Lung (tissue), 17 donors: ENCODE measurements at places on chromosomes 7 and 10. TPM values are rescaled to one million over a fixed set of nuclear protein-coding genes. Genes with fewer than 3 reads are reported as not detected.
A peak's percentile ranks its signal among the peaks of the same experiment; 100 is the strongest.

GRCh38 chr7:33790746-33791145 lies 114.6 kb upstream of the BMPER start:
- no peak overlapping the region for H3K4me3 ChIP-seq
- no peaks in the 10 kb centered on the region for H3K4me1 ChIP-seq
- no peak overlapping the region for H3K27ac ChIP-seq
- no peaks in the 10 kb centered on the region for H3K27me3 ChIP-seq

Gene TMEM213
- 2.0 TPM for total RNA-seq

DNA sequence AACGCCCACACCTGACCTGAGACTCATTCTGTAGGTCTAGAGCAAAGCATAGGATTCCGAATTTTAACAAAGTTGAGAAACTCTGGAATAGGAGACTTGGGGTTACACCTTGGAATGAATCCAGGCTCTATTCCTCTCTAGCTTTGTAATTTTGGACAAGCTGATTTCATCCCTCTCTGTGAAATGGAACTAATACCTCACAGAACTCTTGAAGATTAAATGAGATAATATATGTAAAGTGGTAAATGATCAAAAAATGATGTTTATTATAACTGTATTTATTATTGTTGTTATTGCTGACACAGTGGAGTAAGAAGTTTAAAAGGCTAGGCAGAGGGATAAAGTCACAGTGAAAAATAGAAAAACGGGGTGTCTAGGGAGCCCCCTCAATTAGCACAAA lies 32.3 kb downstream of the CASP7 start:
- H3K4me1 ChIP-seq = peaks cover 6% of the 10 kb centered on the region
- peaks cover 8% of the 10 kb centered on the region for H3K36me3 ChIP-seq
- no peak overlapping the region for H3K27ac ChIP-seq
- H3K27me3 ChIP-seq = no peaks in the 10 kb centered on the region
- H3K4me3 ChIP-seq = no peak overlapping the region

Gene POM121
- 15.4 TPM for total RNA-seq

DNA sequence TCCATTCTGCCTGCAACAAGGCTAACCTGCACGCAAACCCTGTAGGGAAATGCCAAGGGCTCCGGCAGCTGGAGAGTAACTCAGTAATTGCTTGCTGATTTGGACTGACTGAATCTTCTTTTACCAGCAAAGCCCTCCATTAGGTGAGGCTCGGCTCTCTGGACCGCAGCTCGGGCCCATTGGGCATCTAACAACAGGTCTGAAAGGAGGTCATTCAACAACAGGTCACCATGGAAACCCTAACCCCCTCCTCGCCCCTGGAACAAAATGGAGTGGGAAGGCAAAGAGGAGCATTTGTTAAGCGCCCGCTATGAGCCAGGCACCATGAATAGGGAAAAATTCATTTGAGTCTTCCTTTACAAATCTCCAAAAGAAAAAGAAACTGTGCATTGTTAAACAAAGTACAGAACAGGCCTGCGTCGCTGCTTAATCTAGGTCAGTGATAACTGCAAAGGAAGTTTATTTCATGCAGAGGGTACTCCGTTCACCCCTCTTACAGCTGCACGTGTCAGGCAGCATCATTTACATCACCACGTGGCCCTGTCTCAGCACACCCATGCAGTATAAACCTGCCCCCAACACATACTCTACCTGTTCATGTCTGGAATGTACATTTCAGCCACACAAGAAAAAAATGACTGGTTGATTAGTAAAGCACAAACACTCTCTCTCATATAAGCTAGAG lies 248.8 kb upstream of the NEBL start:
- DNase-seq = no peak
- H3K27me3 ChIP-seq = no peaks in the 10 kb centered on the region
- no peak overlapping the region for H3K27ac ChIP-seq
- H3K4me3 ChIP-seq = no peak overlapping the region
- no peaks in the 10 kb centered on the region for H3K36me3 ChIP-seq
- peaks cover 7% of the 10 kb centered on the region for H3K4me1 ChIP-seq

Gene OR2A5
- not detected for total RNA-seq

DNA sequence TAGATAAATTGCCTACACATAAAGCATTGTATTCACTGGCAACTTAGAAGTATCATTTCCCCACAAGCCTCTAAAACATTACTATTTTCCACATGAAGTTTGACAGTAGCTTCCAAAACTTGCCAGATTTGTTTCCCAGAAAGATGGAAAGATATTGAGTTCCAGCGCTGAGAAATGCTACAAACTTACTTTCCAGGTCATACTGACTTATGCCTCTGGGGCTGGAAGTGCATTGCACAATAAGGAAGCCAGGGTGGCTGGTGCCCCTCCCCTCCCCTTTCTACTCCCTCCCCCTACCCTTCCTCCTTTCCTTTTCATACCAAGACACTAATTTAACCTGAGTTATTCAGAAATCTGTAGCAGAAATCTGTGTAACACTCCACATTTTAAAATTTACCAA lies 212.6 kb downstream of the WDR37 start:
- DNase-seq = no peak
- H3K4me3 ChIP-seq = no peak overlapping the region
- H3K27me3 ChIP-seq = no peaks in the 10 kb centered on the region
- peaks cover 2% of the 10 kb centered on the region for H3K4me1 ChIP-seq
- no peak overlapping the region for H3K27ac ChIP-seq

DNA sequence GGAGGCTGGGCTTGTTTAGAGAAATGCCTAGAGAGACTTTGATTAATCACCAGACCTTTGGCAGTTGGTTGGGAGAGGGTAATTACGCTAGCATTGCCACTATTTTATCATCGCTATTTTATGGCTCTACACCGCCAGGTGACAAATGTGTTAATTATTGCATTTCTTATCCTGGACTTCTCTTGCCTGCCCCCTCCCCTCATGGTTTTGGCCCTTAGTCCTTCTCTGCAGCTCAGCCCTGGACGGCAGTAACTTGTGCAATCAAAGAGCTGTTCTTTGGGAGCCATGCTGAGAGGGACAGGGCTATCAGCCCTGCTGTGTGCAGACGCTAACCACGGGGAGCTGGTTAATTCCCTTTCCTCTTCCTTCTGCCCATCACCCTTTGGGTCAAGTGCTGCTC lies 585.0 kb downstream of the AUTS2 start:
- H3K36me3 ChIP-seq = no peaks in the 10 kb centered on the region
- no peaks in the 10 kb centered on the region for H3K4me1 ChIP-seq
- no peak overlapping the region for H3K27ac ChIP-seq
- H3K27me3 ChIP-seq = no peaks in the 10 kb centered on the region
- no peak overlapping the region for H3K4me3 ChIP-seq
- DNase-seq = no peak

- no peaks in the 10 kb centered on the region for H3K36me3 ChIP-seq
- DNase-seq = peak; percentile 17
- H3K27ac ChIP-seq = peak overlapping the region; percentile 3
Measured at GRCh38 chr10:97549587-97550322, 22.8 kb upstream of the ANKRD2 start.

Gene SAP25
- total RNA-seq = 8.8 TPM

Gene CLDN4
- 169 TPM for total RNA-seq

- no peaks in the 10 kb centered on the region for H3K27me3 ChIP-seq
- no peak for DNase-seq
- H3K36me3 ChIP-seq = no peaks in the 10 kb centered on the region
Measured at GRCh38 chr10:35331894-35332640, 4.2 kb upstream of the CCNY start.
